ENCODE measurements at places on chromosomes 5 and 9.

DNA sequence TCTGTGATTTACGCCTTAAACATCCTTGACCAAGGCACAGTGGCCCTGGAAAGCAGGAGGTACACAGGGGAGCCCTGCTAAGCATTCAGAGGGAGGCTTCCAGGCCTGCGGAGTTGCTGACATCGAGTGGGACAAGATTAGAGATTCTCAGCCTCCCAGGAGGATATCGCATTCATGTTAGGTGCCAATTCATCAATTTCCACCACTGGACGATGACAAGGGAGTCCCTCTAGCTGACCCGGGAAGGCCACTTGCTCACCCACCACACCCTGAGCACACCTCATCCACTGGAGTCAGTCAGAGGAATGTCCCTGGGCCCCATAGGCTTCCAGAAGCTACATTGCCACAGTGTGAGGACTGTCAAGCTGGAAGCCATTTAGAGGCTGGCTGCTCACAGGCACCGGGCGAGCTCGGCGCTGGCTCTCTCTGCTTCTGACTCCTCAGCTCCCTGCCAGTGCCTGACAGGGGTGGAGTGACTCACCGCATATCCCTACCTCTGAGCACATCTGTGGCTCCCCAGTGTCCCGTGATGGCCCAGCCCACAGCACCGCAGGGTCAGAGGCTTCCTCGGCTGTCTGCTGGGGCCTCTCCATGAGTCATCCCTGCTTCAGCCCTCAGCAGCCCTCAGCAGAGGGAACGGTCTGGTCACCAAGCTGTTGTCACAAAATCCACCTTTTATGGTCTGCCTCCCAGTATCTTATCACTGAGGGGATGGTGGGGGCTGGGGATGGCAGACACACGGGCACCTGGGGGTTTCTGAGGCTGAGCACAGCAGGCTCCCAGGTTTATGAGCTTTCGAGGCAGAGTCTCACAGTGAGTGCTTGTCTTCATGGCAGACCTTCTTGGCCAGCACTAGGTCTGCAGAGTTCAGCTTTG is 117.5 kb downstream of the ZNF608 start:
- no peak for DNase-seq

DNA sequence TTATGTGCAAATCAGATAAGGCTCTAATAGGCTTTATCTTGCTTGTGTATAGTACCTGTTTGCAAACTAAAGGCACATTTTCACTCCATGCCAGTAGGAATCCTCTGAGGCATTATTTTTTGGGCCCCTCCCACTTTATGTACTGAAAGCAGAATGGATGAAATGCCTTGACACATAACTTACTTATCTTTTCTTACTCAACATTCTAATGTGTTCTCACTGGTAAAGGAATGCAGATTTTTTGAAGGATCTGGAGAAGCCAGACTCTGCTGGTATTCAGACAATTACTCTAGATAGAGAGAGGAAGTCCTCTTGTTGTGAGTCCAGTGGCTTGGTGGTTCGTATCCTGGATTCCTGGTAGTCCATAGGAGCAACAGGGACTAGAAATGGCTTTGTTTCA is 336.7 kb downstream of the CCDC171 start:
- DNase-seq = no peak

- DNase-seq = no peak
These were observed 32.1 kb downstream of the KCTD16 start for GRCh38 chr5:144202726-144203125.

- DNase-seq = no peak
These were observed 4.3 kb downstream of the SPINK4 start for GRCh38 chr9:33244137-33244784.

DNA sequence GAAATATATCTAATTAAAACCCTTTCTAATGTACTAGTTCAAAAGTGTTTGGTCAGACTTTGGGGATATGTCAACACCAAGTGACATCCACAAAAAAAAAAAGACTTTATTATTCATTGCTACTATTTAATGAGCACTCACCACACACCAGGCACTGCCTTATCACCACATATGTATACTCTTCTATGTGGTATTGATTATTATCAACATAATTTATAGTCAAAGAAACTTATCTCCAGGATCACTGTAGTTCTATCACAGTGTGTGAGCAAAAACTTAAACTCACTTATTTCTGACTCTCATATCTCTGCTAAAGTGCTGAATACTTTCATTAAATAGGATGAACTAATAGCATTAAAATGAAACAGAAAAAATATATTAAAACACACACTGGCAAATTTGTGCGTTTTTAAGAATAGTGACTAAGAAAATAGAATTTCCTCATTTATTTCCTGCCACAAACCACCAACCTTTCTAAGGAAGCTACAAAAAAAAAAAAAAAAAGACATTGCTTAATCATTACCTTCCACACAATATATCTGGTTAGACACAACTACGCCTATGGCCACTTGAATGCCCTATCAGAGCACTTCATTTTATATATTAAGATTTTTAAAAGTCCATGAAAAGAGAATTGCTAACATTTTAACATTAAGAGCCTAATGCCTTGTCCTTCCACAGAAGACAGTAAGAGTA is 12.8 kb downstream of the SLCO4C1 start:
- DNase-seq = no peak

DNA sequence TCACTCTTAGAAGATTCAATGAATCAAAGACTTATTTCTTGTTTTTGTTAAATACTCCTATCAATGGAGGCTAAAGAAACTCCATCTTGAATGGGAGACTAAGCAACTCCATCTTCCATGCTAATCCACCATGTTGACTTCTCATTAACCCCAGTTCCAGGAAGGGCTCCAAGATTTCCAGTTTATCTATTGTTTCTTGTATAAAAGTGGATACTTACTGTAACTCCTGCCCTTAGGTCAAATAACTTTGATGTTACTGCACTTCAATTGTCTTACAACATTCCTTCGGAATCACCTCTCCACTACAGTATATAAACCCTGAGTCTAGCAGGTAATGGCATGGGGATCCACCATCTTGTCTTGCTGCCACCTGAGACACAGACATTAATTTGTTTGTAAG is 63.0 kb downstream of the PUM3 start:
- no peak for DNase-seq

- DNase-seq = no peak
These were observed 9.5 kb downstream of the ELP1 start for GRCh38 chr9:108924466-108924865.

GRCh38 chr5:5787373-5787772 is 364.9 kb downstream of the ICE1 start:
- DNase-seq = no peak

DNA sequence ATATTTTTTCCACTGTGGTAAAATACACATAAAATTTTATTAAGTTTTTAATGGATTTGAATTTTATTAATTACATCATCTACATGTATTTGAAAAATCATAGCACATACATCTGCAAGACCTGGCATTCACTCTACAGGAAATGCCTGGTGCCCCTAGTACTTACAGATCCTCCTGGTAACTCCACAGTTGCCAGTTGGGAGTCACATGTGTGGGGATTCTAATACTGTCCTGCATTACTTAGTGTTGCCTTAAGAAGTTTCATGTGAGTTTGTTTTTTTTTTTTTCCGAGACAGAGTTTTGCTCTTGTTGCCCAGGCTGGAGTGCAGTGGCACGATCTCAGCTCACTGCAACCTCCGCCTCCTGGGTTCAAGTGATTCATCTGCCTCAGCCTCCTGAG is 18.1 kb downstream of the KDM3B start:
- no peak for DNase-seq

DNA sequence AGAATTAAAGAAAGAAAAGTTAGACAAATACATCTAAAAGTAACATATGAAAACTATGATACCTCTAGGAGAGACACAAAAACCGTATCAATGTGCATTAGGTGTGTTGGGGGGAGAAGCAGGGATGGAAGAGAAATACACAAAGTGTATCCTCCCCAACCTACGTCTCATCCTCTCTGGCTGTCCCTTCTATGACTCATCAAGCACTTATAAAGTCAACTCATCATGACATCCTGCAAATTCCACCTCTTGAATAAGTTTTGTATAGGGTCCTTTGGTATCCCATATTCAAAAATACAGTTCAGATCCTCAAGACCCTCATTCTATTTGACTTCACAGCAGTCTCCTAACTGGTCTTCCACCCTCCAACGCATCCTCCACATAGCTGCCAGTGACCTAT is 917.6 kb upstream of the DMAC1 start:
- DNase-seq = no peak

DNA sequence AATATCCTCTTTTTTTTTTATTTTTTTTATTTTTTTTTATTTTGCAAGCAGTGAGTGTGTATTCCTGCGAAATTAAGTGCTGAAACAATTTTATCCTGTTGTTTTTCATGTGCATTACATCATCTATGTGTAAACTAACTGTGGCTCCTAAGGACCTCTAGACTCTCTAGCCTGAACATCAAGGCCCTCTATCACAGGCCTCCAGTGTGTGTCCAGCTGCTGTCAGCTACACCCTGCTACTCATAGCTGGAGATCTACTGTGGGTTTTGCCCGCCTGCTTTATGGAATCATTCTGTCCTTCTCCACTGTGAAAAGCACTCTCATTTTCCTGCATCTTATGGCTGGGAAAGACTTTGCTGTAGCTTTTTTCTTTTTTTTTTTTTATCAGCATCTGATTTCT is 157.8 kb downstream of the KCTD16 start:
- no peak for DNase-seq

Measured in activated T-helper 1 cell treated with Interleukin-2 at 50 U/mL for 16 hours (primary cell).